Cortex of kidney (tissue), 1 donor: ENCODE measurements at places on chromosomes 1 and 21.

DNA sequence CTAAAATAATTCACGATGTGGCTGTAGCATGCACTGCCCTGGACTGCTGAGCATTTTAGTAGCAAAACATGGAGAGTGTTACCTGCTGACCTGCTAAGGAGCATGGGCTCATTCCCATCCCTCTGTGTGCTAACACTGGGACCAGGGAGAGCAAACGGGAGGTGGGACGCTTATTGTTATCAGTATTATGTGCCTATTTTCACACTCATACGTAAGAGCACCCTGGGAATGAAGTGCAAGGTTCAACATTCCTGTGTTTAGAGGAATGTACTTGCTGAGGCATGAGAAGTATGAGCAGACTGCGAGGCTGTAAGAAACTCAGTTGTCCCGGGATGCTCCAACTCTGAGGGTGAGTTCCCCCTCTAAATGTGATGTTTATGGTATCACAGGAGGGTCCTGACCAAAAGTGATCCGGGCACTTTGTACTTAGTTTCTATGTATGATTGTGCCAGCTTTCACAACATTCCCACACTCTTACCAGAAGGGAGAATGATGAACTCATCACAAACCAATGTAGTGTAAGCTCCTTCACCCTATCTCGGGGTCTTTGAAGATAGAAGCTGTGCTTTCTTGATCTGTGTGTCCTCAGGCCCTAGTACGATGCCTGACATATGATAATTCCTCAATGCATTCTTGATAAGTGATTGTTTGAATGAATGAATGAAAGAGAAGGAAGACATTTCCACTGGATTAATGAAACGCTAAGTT, 164.8 kb downstream of the KCNJ6 start:
- DNase-seq, result no peak

- no peak for DNase-seq
Observed at GRCh38 chr1:33563699-33564098, 91.3 kb downstream of the ZSCAN20 start.

GRCh38 chr1:243438815-243439214, 183.0 kb downstream of the SDCCAG8 start:
- no peak for DNase-seq

DNA sequence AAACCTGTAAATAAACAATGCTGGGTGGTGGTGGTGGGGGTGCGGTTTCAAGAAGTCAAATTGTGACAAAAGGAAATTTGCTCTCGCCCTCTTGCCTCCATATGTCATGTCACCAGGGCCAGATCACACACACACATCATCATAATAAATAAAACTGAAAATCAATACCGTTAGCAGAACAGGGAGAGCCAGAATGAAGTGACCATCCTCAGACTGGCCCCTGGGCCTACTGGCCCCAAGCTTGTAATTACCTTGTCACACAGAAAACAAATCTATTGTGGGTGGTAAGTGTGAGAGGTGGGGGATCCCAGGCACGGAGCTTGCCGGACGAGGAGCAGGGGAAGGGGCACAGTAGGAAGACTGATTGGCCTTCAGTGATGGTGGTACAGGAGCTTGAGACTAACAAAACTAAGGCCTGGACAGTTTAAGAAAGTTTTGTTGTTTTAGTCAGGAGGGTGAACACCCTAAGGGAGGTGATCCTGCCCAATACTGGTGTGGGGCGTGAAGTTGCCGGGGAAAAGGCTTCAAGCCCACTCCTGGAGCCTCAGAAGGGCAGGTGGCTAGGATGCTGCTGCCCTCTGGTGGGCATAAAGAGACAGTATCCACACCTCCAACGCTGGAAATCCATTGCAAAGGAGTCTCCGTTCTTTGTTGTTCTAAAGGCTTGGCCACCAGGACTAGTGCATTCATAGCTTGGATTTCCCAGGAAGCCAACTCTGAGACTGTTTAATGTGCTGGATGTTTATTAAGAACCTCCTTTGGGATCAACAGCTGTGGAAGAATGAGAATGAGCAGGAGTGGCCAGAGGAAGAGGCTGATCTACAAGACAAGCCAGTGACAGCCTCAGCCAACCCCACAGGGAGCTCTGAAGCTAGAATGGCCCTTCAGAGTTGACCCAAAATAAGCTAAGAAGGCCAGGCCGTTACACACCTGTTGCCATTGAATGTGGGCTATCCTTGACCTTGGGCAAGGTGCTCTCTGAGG, 8.1 kb upstream of the C1orf216 start:
- DNase-seq, result no peak

DNA sequence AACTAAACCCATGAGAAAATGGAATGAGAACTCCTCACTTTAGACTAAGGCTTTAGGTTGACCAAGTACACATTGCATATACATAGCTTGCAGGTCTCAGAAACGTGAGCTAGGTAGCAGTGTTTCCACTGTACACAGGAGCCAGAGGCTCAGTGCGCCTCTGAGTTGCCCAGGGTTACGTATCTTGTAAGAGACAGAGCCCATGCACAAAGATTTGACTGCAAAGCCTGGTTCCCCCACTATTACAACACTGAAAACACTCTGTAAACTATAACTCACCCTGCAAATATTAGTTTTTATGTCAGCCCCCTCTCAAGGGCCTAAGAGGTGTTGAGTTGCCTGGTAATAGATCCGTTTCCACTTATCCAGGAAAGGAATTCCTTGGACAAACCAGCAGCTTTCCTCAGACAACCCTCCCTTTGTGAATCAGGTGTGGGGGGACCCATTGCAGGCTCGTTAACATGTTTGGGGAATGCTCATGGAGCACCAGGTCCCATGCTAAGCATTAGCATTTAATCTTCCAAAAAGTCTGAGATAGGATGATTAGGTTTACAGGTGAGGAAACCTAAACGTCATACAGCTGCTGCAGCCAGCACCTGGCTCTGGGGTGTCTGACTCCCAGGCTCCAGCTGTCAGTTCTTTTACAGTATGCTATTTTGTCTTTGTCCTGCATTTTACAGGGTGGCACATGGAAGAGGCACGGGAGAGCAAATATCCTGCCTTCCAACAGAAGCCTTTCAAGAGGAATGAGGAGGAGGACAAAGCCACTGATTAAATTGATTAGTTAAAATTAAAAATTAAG, 25.7 kb downstream of the TENT5C start:
- DNase-seq, result no peak

DNA sequence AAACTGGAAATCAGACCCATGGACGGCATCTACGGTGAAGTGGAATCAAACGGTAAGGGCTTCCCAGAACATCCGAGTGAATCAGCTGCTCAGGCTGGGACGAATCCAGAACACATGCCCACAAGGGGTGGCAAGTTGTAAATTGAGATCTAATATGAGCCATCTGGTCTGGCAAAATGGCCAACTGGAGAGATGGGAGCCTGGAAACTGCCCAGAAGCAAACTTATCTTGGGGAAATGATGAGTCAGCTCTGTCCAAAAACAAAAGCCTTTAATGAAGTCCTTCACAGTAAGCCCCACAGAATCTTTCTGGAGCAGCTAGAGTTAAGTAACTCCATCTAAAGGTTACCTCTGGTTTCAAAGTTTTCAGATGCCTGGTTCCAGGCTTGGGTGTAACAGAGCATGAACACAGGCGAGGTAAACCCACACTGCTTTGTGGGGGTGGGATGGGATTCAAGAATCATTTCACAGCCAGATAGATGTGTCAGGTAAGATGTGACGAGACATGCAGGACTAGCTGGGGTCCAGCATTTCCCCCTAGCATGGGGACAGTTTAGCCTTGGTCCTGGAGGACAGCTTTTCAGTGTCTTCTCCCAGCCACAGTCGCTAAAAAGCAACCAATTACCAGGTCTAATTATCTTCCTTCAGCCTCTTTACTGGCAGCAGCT, 10.5 kb upstream of the SRP9 start:
- DNase-seq, result no peak

- DNase-seq, result no peak
Observed at GRCh38 chr1:36773827-36774541, 260.3 kb downstream of the GRIK3 start.

DNA sequence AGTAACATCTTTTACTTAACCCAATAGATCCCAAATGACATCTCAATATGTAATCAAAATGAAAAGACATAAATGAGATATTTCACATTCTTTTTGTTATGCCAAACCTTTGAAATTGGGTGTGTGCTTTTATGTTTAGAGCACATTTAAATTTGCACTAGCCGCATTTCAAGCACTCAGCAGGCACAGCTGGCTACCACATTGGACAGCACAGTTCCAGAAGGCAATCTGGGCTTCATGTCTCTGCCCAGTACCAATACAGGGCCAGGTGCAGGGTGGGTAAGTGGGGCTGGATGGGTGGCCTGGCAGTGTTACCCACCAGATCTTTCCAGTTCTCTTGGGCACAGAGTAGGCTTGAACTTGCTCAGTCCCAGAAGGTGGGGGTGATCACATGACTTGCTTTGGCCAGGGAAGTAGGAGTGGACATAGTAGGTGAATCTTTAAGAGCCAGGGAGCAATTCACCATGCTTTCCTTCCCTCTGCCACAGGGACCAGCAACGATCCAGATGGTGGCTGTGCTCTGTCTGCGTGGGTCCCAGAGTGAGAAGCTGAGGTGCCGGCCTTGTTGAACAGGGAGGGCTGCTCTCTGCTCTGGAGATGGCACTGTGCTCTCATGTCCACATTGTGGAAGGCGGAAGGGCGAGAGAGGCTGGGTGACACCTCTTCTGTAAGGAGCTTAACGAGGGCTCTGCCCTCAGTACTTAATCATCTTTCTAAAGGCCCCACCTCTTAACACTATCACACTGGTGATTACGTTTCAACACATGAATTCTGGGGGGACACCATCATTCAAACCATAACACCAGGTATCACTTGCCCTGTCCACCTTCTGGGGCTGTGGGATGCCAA, 261.4 kb downstream of the GRIK3 start:
- no peak for DNase-seq

DNA sequence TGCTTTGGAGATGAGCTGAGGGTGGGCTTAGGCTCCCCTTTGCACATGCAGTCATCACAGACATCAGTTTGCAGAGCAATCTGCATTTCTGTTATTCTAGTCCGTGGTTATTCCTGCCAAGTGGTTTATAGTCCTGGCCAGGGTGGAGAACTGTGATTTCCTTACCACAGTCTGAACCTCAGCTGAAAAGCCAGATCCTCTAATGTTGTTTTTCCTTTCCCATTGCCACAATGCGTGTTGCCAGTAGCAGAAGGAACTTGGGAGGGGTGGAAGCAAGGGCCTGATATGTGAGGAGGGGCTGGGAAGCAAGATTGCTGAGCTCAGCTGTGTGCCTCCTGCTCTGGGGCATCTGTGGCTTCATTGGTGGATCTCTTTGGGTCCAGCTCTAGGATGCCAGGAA, 18.0 kb upstream of the ST3GAL3 start:
- no peak for DNase-seq

- DNase-seq, result no peak
Observed at GRCh38 chr1:102896286-102896685, 212.0 kb downstream of the COL11A1 start.

DNA sequence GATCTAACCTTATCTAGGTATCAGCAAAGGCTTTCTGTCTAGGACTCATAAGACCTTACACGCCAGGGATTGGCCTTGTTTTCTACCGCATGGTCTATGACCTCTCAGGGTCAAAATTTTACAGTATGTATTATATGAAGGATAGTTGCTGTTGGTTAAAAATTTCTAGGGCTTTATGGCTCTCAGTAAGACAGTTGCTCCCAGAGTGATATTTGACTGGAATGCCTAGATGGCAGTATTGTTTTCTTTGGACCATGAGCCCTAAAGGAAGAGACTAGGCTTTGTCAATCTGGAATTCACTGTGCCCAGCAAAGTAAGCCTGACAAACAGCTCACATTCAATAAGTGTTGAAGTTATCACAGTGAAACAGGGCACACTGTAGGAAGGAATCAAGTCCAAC, 37.6 kb downstream of the C1orf87 start:
- no peak for DNase-seq

- no peak for DNase-seq
Observed at GRCh38 chr1:153687346-153688125, 9.0 kb downstream of the NPR1 start.

DNA sequence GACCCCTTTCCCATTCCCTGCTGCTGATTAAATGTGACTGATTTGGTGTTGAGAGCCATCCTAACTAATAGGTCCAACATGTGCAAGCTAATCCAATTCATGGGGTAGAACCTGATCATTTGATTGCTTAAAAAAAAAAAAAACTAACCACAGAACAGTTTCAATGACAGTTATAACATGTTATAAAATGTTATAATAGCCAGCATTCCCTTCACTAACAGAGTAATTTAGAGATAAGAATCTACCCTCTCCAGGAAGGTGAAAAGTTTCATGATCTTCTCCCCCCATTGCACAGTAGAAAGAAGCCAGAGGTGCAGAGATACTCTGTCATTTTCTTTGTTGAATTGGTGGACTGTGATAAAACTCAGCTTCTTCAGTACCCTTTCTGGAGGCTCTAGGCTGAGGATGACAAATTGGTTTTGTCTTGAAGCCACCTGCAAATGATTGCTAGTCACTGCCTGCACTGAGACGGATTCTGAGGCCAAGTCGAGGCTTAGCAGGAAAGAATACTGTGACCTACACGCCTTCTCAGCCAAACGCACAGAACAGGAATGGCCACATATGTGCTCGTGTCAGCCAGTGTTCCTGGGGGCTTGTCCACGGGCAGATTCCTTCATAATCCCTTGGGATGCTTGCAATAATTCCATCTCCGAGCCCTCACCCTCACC, 215.7 kb upstream of the IRF2BP2 start:
- no peak for DNase-seq

DNA sequence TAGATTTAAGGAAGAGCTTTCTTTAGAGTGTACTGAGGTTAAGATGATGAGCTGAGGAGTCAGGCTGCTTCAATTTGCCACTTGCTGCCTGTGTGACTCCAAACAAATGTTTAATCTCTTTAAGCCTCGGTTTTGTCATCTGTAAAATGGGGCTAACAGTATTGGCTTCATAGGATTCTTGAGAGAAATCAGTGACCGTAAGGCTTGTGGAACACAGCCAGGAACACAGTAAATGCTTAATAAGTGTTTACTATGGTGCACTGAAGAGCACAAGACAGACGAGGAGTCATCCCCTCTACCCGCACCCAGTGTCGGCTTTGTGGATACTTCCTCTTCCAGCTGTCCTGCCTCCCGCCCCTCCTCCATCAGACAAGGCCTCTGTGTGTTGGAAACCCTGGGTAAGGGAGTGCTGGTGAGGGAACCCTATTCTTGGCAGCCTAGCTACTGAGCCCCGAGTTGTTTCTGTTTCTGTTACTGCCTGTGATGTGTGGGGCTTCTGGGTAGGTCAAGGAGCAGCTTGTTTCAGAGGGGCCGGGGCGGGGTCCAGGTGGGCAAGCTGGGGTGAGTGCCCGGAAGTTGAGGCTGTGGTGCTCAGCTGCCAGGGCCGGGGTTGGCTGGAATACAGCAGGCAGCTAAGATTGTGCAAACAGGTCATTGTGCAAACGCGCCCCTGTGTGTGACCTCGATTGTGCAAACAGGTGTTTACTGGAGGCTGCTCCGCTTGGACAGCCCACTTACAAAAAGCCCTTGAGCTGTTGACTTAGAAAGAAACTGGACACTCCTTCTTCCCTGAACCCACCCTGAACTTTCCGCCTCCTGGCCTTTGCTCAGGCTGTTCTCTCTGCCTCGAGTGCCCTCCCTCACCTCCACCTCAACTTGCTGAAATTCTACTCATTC, 4.0 kb upstream of the CSF3R start:
- DNase-seq, result no peak

- DNase-seq, result no peak
Observed at GRCh38 chr1:246790833-246791232, 66.6 kb downstream of the SCCPDH start.
